Activated naive CD4-positive, alpha-beta T cell (primary cell): ENCODE measurements at places on chromosomes 11 and 22.

GRCh38 chr22:46148816-46149511, 1.4 kb upstream of the PPARA start:
- DNase-seq, result no peak

DNA sequence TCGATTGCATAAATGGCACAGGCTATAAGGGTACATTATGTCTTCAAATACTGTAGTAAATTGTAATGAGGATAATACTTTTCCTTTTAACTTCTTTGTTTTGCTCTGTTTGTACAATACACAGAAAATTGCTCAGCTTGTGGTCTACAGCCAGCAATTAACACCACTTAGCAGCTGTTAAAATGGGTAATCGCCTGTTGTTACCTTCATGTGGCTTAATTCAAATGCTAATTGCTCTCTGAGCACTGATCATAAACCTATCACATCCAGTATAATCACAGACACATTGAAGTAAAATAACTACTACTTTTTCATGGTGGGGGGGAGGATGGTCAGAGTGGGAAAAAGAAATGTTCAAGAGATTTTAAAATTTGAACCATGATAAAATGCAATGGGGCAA, 1164.1 kb upstream of the CNTN5 start:
- no peak for DNase-seq

- no peak for DNase-seq
These were observed 90.4 kb upstream of the GNAZ start for GRCh38 chr22:22979954-22980353.

DNA sequence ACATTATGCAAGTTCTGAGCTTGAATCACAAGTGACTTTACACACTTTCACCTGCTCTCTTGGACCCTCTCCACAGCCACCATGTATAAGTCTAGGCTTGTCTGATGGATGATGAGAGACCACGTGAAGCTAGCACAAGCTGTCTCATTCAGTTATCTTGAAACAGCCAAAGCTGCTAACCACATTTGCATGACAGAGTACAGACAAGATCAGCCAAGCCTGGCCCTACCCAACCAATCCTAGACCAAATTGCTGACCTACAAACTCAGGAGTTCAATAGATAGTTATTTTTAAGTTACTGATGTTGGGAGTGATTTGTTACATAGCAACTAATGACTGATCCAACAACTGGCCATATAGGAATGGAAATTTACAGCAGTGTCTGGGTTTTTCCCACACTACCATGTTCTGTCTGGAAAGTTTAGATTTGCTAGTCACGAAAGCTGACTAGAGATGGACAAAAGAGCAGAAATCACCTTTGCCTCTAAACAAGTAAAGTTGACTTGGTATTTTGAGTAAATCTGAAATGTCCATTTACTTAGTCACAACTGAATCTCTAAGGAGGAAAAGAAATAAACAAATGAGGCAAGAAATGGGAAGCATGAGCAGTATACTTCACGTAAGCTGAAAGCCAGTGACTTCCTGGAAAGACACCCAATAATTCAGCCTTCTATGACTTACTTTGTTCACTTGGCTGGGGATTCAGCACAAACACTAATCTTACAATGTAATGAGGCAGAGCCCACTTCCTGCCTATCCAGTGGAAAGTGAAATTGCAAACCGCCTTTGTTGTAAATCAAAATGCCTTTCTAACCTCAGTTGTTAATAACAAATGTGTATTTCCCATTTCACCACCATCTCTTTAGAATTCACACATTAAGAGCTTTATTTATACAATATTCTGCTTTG, 101.7 kb downstream of the FAM181B start:
- no peak for DNase-seq

DNA sequence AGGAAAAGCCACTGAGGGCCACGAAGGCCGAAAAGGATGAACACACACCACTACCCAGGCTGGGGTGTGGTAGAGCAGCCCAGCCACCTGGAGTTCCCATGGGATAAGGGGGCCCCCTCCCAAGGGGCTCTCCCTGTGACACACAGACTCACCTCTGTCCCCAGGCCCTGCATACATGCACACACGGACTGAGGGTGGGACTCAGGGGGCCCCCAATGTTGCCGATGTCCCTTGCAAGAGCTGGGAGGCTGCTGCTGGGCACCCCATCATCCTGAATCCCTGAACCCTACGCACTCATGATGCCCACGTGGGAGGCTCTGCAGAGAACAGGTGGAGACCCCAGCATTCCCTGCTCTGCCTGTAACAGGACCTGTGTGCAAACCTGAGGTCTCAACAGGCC, 14.5 kb downstream of the SHANK2 start:
- no peak for DNase-seq
